ENCODE measurements at places on chromosomes 1 and 21. TPM values are rescaled to one million over a fixed set of nuclear protein-coding genes. Genes with fewer than 3 reads are reported as not detected.

Gene LEPR
- 2.4 TPM for total RNA-seq

DNA sequence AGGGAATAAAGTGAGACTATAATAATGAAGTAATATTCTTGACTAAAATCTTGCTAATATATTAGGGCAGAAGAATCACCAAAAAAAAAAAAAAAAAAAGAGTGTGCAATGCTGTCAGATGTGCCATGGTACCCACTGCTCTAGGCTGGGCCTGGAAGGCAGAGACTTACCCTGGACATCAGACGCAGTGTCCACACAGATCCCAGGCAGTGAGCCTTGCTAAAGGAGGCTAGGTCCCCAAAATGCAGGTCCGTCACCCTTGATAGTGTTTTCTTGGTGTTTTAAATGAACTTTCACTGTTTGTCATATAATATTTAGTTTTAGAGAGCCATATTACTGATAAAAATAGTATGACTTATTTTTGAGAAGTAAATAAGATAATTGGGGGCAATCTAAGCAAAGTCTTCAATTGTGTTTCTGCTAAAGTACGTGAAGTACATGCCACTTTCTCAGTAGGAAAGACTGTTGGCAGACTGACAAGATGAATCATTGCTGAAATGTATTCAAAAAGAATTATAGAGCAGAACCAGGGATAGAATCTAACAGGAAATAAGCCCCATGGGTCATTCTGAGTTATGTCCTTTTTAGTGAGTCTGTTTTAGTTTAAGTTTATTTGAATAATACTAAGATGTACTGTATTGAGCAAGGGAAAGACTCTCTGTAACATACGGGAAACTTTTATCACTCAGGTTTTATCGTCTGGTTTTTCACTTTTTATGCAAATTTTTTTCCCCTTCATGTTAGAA lies 74.6 kb upstream of the PDC start:
- peak; percentile 74 for ATAC-seq

- ATAC-seq = no peak
These were observed 448.6 kb downstream of the SMYD3 start for GRCh38 chr1:246058466-246058865.

- no peak for ATAC-seq
These were observed 10.9 kb upstream of the GNL2 start for GRCh38 chr1:37606481-37607263.

- peak; percentile 20 for ATAC-seq
These were observed 18.5 kb upstream of the SAMD11 start for GRCh38 chr1:905071-905749.

DNA sequence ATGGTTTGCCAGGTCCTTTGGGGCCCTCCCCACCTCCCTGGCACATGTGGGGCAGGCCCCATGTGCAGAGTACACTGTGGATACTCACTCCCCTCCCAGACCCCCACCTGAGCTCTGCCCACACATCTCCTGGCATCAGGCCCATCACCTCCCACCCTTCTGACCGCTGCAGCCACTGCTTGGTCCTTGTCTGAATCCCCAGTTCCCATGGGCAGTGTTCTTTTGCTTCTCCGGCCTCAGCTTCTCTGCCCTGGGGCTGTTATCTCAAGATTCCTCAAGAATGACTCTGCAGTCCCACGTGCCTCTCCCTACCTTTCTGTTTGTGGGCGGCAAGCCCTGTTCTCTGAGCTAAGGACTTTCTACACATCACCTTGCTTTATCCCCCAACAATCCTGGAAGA lies 187.7 kb upstream of the EDN2 start:
- ATAC-seq = peak; percentile 57

Measured in esophagus mucosa (tissue), 1 donor.